Central memory CD4-positive, alpha-beta T cell (primary cell): ENCODE measurements at places on chromosomes 4 and X.

DNA sequence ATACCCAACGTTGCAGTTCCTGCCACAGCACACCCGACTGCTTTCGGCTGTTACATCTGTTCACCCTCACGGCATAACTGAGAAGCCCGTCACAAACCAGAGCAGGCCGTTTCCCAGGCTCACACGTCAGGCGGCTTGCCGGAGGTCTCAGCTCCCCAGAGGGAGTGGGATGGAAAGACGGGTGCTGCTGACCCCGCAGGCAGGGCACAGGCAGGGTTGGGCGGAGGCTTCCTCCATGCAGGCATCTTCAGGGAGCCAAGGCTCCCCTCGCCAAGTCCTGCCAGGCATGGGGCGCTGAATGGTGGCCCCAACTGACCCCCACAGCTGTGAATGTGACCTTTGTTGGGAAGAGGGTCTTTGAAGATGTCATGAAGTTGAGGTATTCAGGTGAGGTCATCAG, 57.5 kb downstream of the ACOX3 start:
- DNase-seq, result no peak

DNA sequence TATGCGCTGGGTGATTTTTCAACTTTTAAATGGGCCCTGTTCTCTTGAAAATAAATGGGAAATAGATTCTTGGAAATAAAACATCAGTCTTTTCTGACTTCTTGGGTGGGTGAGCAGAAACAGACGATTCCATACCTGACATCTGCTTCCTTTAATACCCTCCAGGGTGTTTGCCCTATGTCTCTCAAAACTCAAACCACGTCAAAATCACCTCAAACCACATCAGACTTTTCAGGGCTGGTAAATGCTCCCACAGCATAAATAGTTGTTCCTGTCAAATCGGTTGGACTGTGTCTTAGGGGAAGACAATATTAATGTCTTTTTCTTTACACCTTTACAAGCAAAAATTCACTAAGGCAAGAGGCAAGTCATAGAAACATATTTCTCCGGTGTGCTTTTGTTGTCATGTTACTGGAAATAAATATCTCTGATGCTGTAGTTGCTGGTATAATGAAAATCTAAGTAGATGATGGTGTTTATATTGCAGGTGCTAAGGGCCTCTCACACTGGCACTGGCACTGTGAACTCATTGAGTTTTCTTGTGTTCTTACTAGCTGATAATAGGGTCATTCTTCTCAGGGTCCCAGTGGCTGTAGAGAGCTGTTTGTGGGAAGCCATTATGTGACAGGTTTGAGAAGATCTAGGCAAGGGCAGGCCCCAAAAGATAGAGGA, 380.4 kb downstream of the RAPGEF2 start:
- DNase-seq, result no peak

GRCh38 chr4:27616166-27616565, 755.5 kb downstream of the STIM2 start:
- no peak for DNase-seq

- DNase-seq, result no peak
Observed at GRCh38 chrX:17537723-17538243, 162.8 kb downstream of the NHS start.

- no peak for DNase-seq
Observed at GRCh38 chr4:177012918-177013545, 220.3 kb upstream of the VEGFC start.

DNA sequence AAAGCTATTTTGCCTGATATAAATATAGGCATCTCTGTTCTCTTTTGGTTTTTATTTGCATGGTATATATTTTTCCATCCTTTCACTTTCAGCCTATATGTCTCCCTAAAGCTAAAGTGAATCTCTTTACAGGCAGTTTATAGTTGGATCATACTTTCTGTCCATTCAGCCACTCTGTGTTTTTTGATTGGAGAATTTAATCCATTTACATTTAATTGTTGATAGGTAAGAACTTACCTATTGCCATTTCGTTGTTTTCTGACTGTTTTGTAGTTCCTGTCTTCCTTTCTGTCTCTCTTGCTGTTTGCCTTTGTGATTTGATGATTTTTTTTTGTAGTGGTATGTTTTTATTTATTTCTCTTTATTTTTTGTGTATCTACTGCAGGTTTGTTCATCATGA, 155.9 kb upstream of the ANXA3 start:
- no peak for DNase-seq

DNA sequence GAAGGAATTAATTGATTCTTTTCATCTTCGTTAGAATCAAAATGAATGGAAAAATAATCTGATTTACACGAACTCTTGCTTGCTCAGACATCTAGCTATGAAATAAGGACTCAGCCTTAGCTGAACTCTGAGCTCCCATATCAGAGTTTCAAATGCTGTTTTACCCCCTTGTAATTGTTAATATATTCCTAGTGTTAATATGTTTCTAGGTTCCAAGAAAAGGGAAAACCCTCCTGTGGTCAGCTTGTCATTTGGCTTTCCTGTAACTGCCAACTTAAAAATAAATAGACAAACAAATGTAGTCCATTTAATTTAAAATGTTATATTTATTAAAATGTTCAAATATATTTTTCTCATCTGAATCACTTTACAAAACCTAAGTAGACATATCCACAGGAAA, 432.1 kb downstream of the ARHGAP24 start:
- no peak for DNase-seq

- DNase-seq, result no peak
Observed at GRCh38 chr4:28278676-28279075, 1418.0 kb downstream of the STIM2 start.

DNA sequence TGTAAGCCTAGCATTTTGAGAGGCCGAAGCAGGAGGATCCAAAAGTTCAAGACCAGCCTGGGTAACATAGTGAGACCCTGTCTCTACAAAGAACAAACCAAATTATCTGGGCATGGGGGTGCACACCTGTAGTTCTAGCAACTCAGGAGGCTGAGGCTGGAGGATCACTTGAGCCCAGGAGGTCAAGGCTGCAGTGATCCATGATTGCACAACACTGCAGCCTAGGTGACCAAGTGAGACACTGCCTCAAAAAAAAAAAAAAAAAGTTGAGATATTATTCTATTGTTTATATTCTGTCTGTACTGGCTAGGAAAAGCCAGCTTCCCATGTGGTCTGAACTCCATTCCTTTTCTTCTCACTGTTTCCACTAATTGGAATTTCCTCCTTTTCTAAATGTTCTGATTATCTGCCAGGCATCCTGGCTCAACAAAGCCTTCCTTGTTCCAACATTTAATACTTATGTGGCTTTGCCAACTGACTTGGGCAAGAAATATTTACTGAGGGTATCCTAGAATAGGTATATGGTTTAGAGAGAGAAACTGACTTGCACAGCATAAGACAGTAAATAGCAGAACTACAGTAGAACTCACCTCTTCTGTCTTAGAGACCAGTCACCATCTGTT, 175.2 kb upstream of the ADAMTS3 start:
- DNase-seq, result no peak

GRCh38 chrX:83501003-83501402, 7.1 kb upstream of the POU3F4 start:
- DNase-seq, result no peak

GRCh38 chrX:108001218-108001814, 19.1 kb upstream of the TEX13B start:
- peak; percentile 57 for DNase-seq

- no peak for DNase-seq
Observed at GRCh38 chr4:142248946-142249345, 597.2 kb downstream of the INPP4B start.

GRCh38 chr4:186919340-186919739, 195.7 kb upstream of the FAT1 start:
- no peak for DNase-seq

DNA sequence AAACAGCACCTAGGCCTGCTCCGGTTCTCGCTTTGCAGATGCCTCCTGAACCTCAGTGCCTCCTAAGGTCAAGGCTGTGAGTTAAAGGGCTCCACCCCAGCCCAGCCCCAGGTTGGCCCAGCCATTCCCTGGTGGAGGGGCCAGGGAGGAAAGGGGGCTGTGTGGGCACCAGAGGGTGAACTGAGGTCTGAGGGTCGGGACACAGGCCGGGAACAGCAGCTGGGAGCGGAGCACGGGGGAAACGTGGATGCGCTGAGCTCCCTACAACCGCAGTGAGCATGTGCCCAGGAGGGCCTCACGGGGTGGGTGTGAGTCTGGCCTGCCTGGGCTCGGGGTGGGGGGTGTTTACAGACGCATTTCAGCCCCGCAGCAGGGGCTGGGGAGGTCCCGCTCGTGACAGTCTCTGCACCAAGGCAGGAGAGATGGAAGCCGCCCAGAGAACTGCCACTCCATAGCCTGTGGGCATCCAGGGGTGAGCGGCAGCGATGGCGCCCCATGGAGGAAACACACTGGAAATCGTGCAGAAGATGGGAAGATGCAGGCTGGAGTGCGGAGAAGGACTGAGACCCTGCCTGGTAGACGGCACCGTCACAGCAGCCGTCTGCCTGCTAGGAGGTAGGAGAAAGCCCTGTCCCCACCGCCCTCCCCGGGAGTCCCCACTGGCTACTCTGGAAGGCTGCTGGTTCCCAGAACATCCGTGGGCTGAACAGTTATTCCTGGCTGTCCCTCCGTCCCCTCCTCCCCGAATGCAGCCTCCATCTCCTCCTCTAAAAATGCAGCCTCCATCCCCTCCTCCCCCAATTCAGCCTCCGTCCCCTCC, 9.9 kb upstream of the SLC25A6 start:
- no peak for DNase-seq

- DNase-seq, result no peak
Observed at GRCh38 chrX:10156199-10157031, at the start of gene CLCN4. CLCN4 (plus strand) TSS chrX:10156975; CDS start chrX:10185033, 28,058 bp downstream.

GRCh38 chrX:427812-428725, 41.4 kb upstream of the PPP2R3B start:
- DNase-seq, result no peak
